Activated CD8-positive, alpha-beta memory T cell treated with anti-CD3 and anti-CD28 coated beads, Interleukin-2, amount 10 ng/mL, durations not matched to agents 7 days and 5 days (primary cell): ENCODE measurements at places on chromosomes 7 and 10.
A peak's percentile ranks its signal among the peaks of the same experiment; 100 is the strongest.

DNA sequence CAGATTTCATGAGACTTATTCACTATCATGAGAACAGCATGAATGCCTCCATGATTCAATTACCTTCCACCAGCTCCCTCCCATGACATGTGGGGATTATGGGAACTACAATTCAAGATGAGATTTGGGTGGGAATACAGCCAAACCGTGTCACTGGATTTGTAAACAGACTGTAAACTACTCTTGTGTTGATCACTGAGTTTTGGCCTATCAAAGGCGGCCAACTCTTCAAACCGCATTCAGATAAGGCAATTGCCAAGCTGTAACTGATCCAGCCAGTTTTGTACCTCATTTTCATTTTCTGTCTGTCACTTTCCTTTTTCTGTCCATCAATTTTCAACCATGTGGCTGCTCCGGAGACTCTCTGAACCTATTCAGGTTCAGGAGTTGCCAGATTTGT is 27.2 kb upstream of the PAPSS2 start:
- DNase-seq, result no peak

DNA sequence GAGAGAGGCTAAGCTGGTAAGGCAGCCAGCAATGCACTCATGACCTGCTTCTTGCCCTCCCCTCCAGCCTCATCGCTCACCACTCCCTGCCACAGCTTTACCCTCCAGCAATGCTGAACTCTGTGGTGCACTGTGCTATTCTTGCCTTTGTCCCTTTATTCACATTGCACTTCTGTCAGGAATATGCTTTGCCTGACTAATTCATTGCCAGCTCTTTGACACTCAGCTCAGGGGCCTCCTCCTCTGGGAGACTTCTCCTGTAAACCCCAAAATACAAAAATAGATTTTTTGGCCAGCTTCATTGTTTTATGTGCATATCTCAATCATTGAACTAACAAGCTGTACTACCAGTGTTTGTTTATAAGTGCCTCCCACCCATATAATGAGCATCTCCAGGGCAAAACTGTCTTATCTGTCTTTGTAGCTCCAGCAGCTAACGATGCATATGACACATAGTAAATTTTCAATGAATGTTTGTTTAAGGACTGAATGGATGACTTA is 8.2 kb downstream of the CNNM1 start:
- DNase-seq, result no peak

GRCh38 chr10:125091891-125092290 is 68.5 kb downstream of the CTBP2 start:
- DNase-seq, result no peak

DNA sequence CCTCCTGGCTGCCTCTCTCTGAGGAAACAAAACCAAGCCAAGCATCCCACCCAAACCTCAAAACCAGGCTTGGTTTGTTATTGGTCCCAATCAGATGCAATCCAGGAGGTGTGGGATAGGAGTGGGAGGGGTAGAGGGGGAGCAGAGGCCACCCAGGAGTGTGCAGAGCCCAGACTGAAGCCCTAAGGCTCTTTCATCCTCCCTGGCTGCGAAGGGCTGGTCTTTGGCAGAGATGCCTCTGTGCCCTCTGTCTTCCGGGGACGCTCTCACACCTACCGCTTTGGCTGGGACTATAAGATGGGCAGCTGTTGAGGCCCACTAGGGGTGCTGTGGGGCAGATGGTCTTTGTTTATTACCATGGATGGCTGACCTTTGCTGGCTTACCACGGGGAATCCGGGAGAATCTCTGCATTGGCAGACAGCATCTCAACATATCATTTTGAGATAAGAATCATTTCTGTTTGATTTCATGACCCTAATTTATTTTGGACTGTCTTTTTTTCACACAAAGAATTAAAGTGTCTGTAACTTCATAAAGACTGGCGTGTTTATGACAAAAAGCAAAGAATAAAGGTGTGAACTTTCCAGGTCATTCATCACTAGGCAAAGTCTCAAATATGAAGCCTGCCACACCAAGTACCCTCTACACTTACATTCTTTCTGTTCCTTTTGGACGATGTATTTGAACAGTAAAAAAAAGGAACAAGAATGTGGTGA is 6.5 kb upstream of the DENND2A start:
- DNase-seq, result peak; percentile 60

DNA sequence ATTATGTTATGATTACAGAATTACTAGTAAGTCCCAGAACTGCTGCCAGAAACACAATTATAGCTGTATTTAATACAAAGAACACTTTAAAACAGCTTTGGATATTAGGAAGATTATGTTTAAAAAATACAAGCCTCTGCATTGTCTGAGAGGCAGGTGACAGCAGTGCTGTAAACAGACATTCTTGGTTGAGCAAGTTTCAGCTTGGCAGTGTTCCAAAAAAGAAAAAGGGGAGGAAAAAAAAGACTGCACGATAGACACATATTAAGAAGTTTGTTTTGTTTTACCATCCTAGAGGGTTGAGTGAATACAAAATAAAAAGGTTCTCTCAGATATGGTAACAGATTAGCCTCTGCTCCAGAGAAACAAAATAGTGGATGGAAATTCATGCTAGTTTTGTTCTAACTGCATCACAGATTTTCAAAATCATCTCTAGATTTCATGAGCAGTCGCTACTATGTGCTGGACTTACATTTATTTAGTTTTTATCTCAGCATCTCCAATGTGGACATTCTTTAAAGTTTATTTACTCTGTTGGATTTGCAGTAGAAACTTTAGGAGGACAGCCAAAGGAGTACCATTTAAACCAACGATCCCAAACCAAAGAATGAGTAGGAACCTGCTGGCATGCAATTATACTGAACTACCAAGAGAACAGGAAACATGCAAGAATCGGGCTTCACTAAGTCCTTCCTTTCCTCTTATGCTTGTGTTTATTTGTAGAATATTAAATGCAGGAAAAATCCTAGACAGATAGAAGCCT is 9.0 kb downstream of the FAM204A start:
- DNase-seq, result no peak

DNA sequence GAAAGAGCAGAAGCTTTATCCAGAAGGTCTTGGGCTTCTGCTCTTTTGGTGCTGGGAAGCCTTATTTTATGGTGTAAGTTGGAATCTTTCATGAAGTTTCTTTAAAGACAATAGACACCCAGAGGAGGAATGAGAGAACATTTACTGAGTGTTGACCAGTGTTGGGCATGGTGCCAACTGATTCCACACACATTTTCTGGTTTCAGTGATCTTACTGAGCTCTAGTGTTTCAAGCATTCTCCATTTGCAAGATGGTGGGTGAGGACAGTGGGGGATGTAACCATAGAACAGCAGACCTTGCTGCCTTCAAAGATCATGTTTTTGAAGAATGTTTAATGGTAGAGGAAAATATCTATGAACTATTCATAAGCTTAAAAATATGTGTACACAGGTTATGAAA is 114.6 kb downstream of the LRMDA start:
- DNase-seq, result no peak

- no peak for DNase-seq
Observed at GRCh38 chr7:1867370-1868260, 197.5 kb downstream of the ELFN1 start.

GRCh38 chr10:71270301-71271220 is 48.5 kb upstream of the SLC29A3 start:
- DNase-seq, result peak; percentile 62

- DNase-seq, result no peak
Observed at GRCh38 chr7:35258125-35258867, 4.4 kb upstream of the TBX20 start.

GRCh38 chr10:119981826-119982225 is 89.3 kb downstream of the SEC23IP start:
- DNase-seq, result no peak

DNA sequence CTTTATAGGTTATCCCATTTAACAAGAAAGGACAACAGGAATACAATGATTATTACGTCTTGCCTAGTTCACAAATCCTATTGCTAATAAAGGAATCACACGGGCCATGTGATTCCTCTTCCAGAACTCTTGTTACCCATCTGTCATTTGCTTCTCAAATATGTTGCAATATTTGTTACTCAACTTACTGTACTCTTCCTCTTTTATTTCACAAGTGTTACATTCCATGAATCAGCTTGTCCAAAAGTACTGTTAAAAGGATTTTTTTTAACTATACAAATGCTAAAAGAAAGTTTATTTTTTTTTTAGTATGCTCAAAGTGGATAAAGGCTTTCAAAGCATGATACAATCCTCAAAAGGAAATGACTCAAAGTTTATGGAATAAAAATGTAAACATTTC is 3.9 kb upstream of the CD36 start:
- DNase-seq, result no peak

- no peak for DNase-seq
Observed at GRCh38 chr7:156456503-156457115, 184.0 kb upstream of the RNF32 start.

DNA sequence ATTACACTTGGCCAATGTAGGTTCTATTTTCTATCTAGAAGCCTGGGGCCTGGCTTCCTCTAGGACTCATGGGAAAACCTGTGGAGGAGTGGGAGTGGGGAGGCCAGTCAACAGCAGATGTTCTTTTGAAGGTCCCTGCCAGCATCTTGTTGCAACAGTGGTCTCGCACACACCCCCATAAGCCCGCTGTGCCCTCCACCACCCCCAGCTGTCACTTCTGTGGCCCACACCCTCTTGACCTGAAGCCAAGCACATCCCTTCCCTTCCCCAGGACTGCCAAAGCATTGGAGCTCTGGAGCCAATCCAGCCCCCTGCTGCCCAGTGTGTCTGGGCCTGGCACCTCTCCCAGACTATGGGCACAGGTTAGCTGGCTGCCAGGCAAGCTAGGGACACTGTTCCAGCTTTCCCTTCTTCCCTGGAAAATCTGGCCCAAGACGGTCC is 1.9 kb upstream of the STX1A start:
- DNase-seq, result no peak

- no peak for DNase-seq
Observed at GRCh38 chr7:129163875-129164544, 19.5 kb downstream of the TSPAN33 start.

DNA sequence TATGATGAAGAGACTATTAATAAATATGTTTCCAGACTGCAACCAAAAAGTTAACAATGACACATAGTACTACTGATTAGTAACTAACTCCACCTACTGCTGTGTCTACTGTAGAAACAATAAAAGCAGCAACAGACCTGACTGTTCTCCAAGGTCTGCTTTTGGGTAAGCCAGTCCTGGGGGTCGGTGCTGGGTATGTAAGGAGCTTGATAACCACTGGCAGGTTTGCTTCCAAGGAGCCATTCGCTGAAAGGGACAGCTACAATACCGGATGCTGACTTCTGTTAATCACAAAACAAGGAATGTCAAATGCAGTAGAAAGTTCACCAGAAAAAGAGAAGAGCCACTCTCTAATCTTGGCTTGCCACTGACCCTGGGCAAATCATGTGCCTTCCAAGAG is 17.7 kb downstream of the NCOA4 start:
- no peak for DNase-seq

DNA sequence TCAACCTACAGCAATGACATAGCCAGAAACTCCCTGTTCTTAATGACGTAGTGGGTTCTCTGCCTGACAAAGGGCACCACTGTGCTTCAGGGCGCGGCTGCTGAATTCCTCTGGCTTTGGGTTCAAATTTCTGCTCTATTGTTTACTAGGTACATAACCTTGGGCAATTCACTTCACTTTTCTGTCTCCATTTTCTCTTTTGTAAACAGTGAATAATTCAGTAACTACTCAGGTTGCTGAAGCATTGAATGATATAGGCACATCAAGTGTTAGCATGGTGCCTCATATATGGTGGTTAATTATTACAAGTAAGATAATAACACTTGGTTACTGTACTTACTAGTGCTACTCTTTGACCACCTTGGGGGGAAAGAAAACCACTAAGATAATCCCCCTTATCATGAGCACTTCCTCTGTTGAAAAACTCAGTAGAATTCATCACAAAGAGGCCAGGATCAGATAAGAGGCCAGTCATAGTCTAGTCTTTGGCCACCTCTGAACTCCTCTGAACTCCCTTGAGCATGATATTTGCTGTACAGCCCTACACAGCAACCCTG is 92.0 kb upstream of the AHR start:
- DNase-seq, result no peak

DNA sequence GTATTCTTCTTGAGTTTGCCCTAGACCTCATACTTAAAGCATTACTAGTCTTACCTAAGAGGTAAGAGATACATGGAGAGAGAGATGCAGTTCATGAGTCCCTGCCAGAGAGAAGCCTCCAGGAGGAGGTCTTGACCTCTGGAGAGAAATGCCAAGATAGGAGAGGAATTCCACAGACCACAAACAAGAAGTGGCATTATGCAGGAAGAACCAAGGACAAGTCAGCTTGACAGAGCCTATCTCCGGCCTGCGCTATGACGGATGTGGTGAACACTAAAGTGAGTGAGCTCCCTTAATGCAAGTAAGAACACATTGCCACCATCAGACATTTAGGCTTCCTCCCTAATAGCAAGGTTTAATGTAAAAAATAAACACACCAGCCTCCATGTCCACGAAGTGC is 27.9 kb upstream of the COL1A2 start:
- no peak for DNase-seq

GRCh38 chr10:132516771-132517725 is 20.5 kb upstream of the INPP5A start:
- DNase-seq, result no peak

GRCh38 chr7:50653981-50654425 is 88.8 kb upstream of the DDC start:
- DNase-seq, result no peak
